ENCODE measurements at places on chromosomes 6 and 20.
A peak's percentile ranks its signal among the peaks of the same experiment; 100 is the strongest.

DNA sequence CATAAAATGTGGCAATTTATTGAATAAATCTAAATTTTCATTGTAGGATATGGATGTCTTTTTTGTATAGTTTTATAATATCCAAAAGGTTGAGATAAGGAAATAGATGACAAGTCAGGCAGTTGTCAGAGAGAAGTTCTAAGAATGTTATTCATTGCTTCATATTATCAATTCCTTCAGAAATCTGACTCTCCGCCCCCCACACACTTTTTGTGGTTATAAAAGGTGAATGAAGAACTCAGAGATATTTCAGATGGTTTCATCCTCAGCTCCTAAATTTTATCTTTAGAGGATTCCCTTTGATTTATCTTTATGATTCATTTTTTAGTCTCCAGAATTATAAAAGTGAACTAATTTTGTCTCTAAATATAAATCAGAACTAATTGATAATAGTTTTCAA lies 136.1 kb upstream of the NOX3 start:
- no peak for DNase-seq

GRCh38 chr20:40945754-40946450 lies 82.7 kb upstream of the TOP1 start:
- peak; percentile 73 for DNase-seq

GRCh38 chr6:41430875-41431274 lies 95.5 kb downstream of the NCR2 start:
- no peak for DNase-seq

GRCh38 chr6:137690721-137691120 lies 176.3 kb upstream of the TNFAIP3 start:
- no peak for DNase-seq

Measured in WTC11 (cell line).